ENCODE measurements at places on chromosomes 4 and X. TPM values are rescaled to one million over a fixed set of nuclear protein-coding genes. Genes with fewer than 3 reads are reported as not detected.

- no peak for DNase-seq
- H3K4me1 ChIP-seq: no peaks in the 10 kb centered on the region
- H3K27ac ChIP-seq: no peak overlapping the region
- no peak overlapping the region for H3K4me3 ChIP-seq
- peaks cover 18% of the 10 kb centered on the region for H3K27me3 ChIP-seq
- H3K36me3 ChIP-seq: no peaks in the 10 kb centered on the region
These were observed 55.3 kb downstream of the FHDC1 start for GRCh38 chr4:152991398-152991797.

DNA sequence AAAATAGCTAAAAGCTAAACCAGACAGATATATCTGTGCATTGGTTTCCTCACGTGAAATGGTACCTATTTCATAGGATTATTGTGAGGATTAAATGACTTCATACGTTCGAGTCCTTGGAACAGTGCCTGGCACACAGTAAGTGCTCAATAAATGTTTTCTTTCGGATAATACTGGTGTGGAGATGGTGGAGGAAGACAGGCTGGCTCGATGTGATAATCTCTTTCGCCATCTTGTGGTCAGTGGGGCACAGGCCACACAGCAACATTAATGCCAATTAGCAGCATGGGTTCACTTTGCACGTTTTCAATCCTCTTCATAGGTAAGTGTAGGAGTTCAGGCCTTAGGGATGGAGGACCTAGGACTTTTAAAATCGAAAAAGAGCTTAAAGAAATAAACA is 9.3 kb downstream of the PAGE4 start:
- H3K27me3 ChIP-seq: peaks cover 4% of the 10 kb centered on the region
- no peaks in the 10 kb centered on the region for H3K4me1 ChIP-seq
- no peaks in the 10 kb centered on the region for H3K36me3 ChIP-seq
- DNase-seq: no peak
- H3K27ac ChIP-seq: no peak overlapping the region
- H3K4me3 ChIP-seq: no peak overlapping the region

DNA sequence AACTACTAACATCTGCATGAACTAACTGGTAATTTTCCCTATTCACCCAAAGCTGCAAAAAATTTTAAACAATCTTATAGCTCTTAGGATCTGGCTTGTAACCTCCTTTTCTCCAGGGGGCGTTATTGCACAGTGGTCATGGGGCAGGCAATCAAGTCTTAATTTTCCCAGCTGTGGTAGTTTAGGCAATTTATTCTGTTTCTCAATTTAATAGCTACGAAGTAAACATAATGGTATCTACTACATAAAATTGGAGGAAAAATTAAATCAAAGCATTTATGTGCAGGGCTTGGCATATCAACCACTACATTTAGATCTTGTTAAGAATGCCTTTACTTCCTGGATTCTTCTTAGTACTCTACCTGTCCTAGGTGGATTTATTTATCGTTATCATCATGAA is 137.4 kb upstream of the GUCY1A1 start:
- no peak overlapping the region for H3K4me3 ChIP-seq
- DNase-seq: no peak
- H3K4me1 ChIP-seq: no peaks in the 10 kb centered on the region
- no peaks in the 10 kb centered on the region for H3K27me3 ChIP-seq
- no peak overlapping the region for H3K27ac ChIP-seq
- no peaks in the 10 kb centered on the region for H3K36me3 ChIP-seq

DNA sequence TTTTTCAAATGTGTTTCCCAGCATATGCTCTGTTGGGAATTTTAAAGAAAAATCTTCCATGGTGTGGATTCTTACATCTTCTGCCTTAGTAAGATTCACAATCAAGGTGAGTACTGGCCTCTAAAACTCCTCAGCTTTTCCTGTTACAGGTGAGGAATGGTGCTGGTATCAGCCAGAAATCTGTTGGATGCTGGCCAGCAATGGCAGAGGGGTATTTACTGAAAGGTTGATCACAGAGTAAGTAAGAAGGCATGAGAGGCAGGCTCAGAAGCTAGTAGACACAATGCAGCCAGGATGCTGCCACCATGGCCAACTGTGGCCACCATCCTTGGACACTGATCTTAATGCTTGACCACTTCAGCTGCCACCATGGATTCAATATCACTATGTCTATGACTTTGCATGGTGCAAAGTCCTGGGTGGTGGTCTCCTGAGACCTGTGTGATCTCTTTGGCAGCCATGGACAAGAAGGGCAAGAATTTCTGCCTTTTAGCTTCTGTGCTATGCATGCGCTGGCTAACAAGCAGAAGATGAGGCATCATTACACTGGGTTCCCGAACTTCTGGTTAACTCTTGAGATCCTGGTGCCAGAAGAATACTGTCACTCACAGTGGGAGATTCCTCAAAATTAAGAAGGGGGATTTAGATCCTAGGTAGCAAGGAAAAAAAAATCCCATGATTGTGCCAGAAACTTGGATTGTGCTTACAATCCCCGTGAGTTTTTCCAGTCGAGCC is 60.2 kb downstream of the CHRNA9 start:
- H3K4me3 ChIP-seq: no peak overlapping the region
- H3K27me3 ChIP-seq: no peaks in the 10 kb centered on the region
- no peaks in the 10 kb centered on the region for H3K36me3 ChIP-seq
- no peaks in the 10 kb centered on the region for H3K4me1 ChIP-seq
- no peak overlapping the region for H3K27ac ChIP-seq
- DNase-seq: no peak

- H3K27me3 ChIP-seq: no peaks in the 10 kb centered on the region
- H3K36me3 ChIP-seq: no peaks in the 10 kb centered on the region
- peaks cover 18% of the 10 kb centered on the region for H3K4me1 ChIP-seq
- no peak overlapping the region for H3K27ac ChIP-seq
- DNase-seq: no peak
These were observed 4.5 kb upstream of the FGF16 start for GRCh38 chrX:77442728-77443127.

The TDO2 gene
- not detected for total RNA-seq

DNA sequence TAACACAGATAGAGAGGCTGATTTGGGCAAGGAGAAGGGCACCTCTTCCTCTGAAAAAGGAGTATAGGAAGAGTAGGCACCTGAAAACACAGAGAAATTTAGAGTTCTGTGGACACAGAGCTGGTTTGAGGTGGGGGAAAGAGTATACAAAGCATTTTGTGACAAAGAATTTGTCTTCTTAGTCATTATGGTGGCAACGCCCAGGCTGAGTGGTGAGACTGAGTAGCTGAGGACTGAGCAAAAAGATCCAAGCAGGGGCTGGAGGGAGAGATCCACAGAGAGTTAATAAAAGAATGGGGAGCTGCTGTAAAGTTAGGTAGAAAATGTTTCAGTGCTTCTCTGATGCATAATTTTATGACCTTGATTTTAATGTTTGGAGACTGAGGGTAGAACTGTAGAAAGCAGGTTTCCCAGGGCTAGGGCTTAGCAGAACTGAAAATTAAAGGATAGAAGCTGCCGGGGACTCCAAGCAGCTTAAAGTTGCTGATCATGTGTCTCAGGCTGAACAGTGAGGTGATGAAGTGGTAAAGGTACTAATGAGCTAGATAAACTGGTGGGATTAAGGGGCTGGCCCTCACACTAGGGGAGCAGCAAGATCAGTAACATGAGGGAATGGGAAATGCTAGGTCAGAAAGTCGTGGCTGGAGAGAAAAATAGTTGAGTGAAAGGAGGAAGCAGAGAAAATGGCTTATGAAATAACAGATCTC is 118.9 kb downstream of the CEP44 start:
- no peaks in the 10 kb centered on the region for H3K27me3 ChIP-seq
- no peak overlapping the region for H3K27ac ChIP-seq
- H3K36me3 ChIP-seq: no peaks in the 10 kb centered on the region

DNA sequence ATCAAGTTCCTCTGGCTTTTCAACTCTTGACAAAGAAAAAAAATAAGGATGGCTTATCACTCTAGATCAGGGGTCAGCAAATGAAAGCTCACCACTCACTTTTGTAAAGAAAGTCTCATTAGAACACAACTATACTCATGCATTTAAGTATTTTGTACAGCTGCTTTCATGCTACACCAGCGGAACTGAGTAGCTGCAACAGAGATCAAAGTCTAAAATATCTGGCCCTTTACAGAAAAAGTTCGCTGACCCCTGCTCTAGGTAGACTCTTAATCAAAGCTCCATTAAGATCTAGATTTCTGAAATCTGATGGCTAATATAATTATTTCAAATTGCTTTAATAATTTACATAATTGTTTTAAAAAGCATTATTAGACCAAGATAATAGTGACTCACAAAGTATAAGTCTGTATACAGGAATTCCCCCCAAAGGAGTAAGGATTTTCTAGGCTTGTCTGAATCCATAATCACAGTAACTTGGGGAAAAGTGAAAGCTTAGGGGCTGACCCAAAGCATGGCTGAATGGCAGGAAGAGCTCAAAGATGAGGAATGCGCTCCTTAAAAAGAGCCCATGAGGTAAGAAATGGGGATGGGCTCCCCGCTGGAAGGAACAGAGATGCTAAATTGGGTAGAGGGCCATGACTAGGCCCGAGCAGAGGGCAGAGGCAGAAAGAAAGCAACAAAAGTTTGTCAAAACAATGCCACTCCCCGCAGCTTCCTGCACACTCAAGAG is 140.3 kb downstream of the SH3KBP1 start:
- DNase-seq: no peak
- no peak overlapping the region for H3K4me3 ChIP-seq
- H3K4me1 ChIP-seq: peaks cover 48% of the 10 kb centered on the region

DNA sequence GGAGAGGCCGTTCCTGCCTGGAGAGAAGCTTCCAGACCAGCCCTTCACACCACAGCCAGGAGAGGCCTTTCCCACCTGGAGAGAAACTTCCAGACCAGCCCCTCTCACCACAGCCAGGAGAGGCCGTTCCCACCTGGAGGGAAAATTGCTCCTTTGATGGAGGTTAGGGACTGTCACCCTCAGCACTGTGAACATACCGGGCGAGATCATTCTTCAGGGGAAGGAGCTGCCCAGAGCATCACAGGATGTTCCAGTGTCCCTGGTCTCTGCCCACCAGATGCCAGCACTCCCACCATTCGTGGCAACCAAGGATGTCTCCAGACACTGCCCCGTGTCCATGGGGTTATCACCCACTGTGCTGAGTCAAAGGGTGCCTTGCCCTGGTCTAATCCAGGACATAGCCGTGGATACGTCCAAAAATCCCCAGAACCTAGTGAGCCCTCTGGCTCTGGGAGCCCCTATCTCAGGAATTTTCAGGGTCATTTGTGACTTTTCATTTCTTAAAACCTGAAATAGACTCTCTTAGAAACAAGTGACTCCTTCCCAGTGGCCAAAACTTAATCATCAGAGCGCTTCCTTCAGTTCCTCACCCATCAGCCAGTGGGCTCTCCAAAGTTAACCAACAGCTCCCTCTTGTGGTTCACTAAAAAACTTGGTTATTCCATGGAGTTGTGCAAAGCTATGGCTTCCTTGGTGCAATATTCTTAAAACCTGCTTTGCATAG is 80.2 kb downstream of the CRMP1 start:
- DNase-seq: no peak
- peaks cover 15% of the 10 kb centered on the region for H3K27me3 ChIP-seq
- no peak overlapping the region for H3K4me3 ChIP-seq
- H3K36me3 ChIP-seq: no peaks in the 10 kb centered on the region

Measured in T-cell (primary cell).